ENCODE measurements at places on chromosomes 16 and 17.

DNA sequence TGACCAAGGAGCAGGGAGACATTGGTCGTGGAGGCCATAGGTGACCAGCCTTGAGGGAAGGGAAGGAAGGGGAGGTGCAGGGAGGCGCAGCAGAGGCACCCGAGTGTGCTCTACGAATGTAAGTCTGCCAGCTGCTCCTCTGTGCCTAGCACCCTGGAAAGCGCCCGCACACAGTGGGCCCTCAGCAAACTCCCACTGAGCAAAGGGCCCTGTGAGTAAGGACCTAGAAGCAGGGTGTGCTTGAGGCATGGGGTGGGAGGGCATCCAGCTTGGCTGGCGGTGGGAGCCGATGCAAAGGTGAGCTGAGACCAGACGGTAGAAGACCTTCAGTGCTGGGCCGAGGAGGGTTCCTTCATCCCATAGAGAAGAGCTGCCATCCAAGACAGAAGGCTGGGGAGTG lies 36.2 kb upstream of the MEOX1 start:
- DNase-seq = no peak

DNA sequence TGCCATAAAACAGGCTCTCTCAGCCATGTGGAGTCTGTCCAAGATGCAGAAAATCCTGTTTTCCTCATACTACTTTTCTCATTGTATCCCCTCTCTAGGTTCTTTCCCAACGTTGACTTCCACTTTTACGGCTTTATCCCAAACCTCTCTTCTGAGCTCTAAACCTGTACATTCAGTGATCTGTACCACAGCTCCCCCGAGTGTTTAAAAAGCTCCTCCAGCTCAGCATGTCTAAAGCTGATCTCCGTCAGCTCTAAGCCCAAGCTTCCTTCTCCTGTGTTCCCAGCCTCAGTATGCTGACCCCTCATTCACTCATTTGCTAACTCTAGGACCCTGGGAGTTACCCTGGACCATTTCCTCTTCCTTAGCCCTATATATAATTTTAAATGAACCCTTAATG lies 144.6 kb downstream of the DNAH9 start:
- no peak for DNase-seq

DNA sequence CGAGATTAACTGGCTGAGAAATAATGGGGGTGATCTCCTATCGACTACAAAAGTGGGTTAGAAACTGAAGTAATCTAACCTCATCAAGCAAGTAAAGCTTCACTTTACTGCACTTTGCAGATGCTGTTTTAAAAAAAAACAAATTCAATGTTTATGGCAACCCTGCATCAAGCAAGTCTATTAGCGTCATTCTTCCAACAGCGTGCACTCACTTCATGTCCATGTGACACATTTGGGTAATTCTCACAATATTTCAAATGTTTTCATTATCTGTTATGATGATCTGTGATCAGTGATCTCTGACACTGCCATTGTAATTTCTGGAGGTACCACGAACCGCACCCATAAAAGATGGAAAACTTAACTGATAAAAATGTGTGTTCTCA lies 70.8 kb downstream of the KANSL1 start:
- no peak for DNase-seq

DNA sequence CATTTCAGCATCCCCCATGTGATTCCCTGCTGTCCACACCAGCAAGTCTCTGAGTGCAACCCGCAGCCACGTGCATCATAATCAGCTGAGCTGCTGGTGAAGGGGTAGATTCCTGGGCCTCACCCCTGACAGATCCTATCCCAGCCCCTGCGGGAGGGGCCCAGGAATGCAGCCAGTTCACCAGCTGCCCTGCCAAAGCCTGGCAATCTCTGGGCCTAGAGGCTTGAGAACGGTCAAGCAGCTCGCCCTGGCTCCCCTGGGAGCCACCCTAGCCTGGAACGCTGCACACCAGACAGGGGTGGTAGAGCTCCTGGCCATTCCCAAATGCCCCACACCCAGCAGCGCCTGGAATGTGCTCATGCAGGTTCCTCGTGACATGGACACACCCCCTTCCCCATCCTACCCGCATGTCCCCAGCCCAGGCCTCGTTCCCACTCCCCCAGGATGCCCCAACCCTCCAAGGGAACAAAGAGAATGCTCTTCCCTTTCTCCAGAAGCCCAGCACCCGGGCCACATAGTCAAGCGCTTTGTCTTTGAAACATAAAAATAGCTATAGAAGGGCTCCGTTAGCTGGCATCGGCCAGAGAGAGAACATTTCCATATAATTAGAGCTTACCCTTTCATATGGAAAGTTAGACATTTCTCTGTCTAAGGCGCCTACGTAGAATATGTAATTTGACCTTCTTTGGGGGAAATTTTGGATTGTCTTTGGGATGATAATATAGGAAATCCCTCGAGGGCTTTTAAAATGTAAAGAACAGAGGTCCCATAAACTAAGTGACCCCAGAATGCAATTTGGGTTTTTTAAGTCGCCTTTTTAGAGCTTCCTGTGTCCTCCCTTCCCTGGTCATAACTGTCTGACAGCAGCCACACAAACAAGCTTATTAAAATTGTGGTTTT lies 3.4 kb downstream of the CEP295NL start:
- DNase-seq = peak; percentile 62

- no peak for DNase-seq
Observed at GRCh38 chr17:6654841-6655731, 3.5 kb downstream of the C17orf100 start.

- no peak for DNase-seq
Observed at GRCh38 chr17:57236686-57237299, 19.5 kb upstream of the MSI2 start.

- DNase-seq = no peak
Observed at GRCh38 chr17:40612599-40613244, 34.9 kb downstream of the SMARCE1 start.

DNA sequence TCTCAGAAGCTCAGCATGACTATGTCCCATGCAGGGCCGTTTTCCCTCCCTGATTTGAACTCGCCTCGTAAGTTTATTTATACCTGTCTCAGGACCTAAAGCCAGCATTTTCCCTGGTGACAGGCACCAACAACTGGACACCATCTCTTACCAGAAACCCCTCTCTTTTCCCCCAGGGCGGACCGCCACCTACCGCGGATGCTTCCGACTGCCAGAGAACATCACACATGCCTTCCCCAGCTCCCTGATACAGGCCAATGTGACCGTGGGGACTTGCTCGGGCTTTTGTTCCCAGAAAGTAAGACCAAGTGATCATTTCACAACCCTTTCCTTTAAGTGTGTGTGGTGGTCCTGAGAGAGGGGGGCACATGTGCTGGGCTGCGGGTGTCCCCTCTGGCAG lies 24.7 kb downstream of the WSCD1 start:
- no peak for DNase-seq

- peak; percentile 74 for DNase-seq
Observed at GRCh38 chr16:49967012-49967559, 57.9 kb upstream of the CNEP1R1 start.

DNA sequence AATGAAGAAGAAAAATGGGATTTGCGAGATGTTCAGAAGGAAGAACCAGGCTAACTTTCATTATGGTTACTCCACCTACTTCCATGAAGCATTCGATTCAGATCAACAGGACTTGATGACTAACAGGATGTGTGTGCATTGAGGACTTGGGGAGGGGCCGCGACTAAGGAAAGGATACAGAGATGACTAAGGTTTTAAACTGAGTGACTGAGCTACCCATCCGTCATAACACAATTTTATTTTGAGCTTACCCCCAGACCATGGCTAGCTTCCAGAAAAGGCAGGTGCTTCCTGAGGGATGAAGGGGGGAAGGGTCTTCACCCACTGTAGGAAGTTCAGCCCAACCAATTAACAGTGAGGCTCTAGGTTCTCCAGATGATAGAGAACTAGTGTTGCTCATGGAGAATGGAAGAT lies 2.5 kb upstream of the CDYL2 start:
- DNase-seq = no peak

DNA sequence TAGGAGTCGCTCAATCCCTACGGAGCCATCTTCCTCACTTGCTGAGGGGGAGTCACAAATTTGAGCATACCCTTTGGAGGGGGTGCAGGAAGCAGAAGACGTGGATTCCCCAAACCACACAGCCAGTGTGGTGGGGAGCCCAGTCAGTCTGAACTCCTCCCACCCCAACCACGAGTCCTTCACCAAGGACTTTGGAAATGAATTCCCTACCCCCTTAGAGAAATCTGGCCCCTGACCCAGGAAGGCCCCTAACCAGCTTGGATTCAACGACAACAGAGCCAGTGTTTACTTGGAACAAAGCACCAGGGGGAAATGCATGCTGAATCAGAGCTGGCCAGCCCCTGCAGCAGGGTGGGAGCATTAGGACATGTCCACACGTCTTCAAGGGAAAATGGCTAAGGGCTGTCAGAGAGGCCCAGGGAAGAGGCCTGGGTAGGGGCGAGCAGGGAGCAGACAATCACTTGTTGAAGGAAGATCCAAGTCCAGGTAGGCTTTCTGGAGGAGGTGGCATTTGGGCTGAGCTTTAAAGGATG lies 5.5 kb upstream of the TMEM92 start:
- no peak for DNase-seq

Data from SK-N-SH (cell line).